Spleen (tissue), 13 donors: ENCODE measurements at places on chromosomes 3 and 15. TPM values are rescaled to one million over a fixed set of nuclear protein-coding genes. Genes with fewer than 3 reads are reported as not detected.

MAP1A gene
- total RNA-seq = 2.3 TPM

- H3K27ac ChIP-seq = peak within 1 kb of the TSS; percentile 97
- DNase-seq = peak; percentile 93
- no peaks in the 10 kb centered on the region for H3K36me3 ChIP-seq
- peaks cover 23% of the 10 kb centered on the region for H3K4me1 ChIP-seq
These were observed at the start of gene BBX for GRCh38 chr3:107522510-107523288. TSS of gene BBX (plus strand) at chr3:107522962. CDS start at chr3:107710461, 187,499 bp downstream.

- no peak for DNase-seq
- no peak overlapping the region for H3K27ac ChIP-seq
- H3K4me3 ChIP-seq = no peak overlapping the region
- H3K27me3 ChIP-seq = no peaks in the 10 kb centered on the region
- no peaks in the 10 kb centered on the region for H3K36me3 ChIP-seq
These were observed 11.4 kb downstream of the FAM107A start for GRCh38 chr3:58565621-58566397.

GRCh38 chr3:156862338-156862737 is 36.2 kb downstream of the LEKR1 start:
- H3K4me3 ChIP-seq = no peak overlapping the region
- no peaks in the 10 kb centered on the region for H3K27me3 ChIP-seq
- no peaks in the 10 kb centered on the region for H3K36me3 ChIP-seq
- peaks cover 4% of the 10 kb centered on the region for H3K4me1 ChIP-seq
- no peak for DNase-seq
- no peak overlapping the region for H3K27ac ChIP-seq

DNA sequence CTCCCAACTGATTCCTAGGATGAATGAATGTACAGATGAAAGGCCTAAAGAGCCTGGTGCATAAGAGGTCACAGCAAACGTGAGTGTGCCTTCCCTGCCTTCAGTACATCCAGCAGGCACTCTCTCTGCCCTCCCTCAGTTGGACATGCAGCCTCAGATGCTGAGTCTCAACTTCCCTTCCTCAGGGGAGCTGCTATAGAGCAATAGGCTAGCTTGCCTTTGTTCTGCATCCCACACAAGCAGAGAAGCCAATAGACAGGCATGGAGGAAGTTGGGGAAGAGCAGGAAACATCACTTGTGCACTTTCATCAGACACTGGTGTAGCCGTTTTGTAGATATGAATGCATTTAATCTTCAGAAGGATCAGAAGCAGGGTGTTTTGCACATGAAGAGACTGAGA is 147.5 kb upstream of the THBS1 start:
- H3K27me3 ChIP-seq = peaks cover 31% of the 10 kb centered on the region
- H3K36me3 ChIP-seq = no peaks in the 10 kb centered on the region
- DNase-seq = no peak
- no peak overlapping the region for H3K4me3 ChIP-seq
- H3K4me1 ChIP-seq = peaks cover 12% of the 10 kb centered on the region

DNA sequence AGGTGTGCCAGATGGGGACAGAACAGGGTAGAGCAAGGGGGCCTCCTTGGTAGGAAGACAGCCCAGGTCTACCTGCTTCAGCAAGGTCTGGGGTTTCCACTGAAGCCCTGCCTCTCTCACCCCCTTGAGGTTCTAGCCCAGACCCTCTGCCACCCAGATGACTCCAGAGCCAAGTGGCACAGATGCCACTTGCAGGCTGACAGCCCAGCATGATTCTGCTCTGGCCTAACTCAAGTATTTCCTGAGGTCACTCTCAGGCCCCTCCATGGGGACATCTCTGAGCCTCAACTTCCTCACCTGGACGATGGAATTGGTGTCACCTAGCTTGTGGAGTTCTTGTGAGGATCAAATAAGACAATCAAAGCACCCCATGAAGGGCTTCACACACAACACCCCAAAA is 23.9 kb downstream of the PLXNB1 start:
- no peaks in the 10 kb centered on the region for H3K36me3 ChIP-seq
- H3K27me3 ChIP-seq = no peaks in the 10 kb centered on the region
- H3K4me3 ChIP-seq = no peak overlapping the region

BRK1 gene
- total RNA-seq = 90.2 TPM

- no peak overlapping the region for H3K27ac ChIP-seq
- H3K4me1 ChIP-seq = no peaks in the 10 kb centered on the region
- DNase-seq = no peak
- H3K4me3 ChIP-seq = no peak overlapping the region
- H3K36me3 ChIP-seq = no peaks in the 10 kb centered on the region
These were observed 781.6 kb upstream of the CFAP20DC start for GRCh38 chr3:59831394-59831793.

GRCh38 chr3:149688122-149688757 is 30.4 kb upstream of the WWTR1 start:
- H3K27me3 ChIP-seq = no peaks in the 10 kb centered on the region
- no peak overlapping the region for H3K4me3 ChIP-seq
- H3K4me1 ChIP-seq = no peaks in the 10 kb centered on the region
- no peaks in the 10 kb centered on the region for H3K36me3 ChIP-seq

GRCh38 chr3:159130108-159130507 is 328.3 kb downstream of the MFSD1 start:
- H3K36me3 ChIP-seq = no peaks in the 10 kb centered on the region
- no peaks in the 10 kb centered on the region for H3K4me1 ChIP-seq
- H3K4me3 ChIP-seq = no peak overlapping the region

GRCh38 chr3:120559242-120560061 is 36.7 kb upstream of the NDUFB4 start:
- peak overlapping the region; percentile 16 for H3K4me3 ChIP-seq
- peaks cover 50% of the 10 kb centered on the region for H3K4me1 ChIP-seq
- no peaks in the 10 kb centered on the region for H3K36me3 ChIP-seq

- peak overlapping the region; percentile 93 for H3K27ac ChIP-seq
- H3K36me3 ChIP-seq = no peaks in the 10 kb centered on the region
- peaks cover 28% of the 10 kb centered on the region for H3K4me1 ChIP-seq
- peaks cover 4% of the 10 kb centered on the region for H3K27me3 ChIP-seq
- DNase-seq = no peak
These were observed 639 bp downstream of the SPICE1 start for GRCh38 chr3:113514265-113514769.

GRCh38 chr3:184440151-184440550 is 60.3 kb downstream of the CHRD start:
- no peaks in the 10 kb centered on the region for H3K36me3 ChIP-seq
- H3K27me3 ChIP-seq = no peaks in the 10 kb centered on the region
- no peak overlapping the region for H3K27ac ChIP-seq
- H3K4me1 ChIP-seq = no peaks in the 10 kb centered on the region
- no peak overlapping the region for H3K4me3 ChIP-seq

DNA sequence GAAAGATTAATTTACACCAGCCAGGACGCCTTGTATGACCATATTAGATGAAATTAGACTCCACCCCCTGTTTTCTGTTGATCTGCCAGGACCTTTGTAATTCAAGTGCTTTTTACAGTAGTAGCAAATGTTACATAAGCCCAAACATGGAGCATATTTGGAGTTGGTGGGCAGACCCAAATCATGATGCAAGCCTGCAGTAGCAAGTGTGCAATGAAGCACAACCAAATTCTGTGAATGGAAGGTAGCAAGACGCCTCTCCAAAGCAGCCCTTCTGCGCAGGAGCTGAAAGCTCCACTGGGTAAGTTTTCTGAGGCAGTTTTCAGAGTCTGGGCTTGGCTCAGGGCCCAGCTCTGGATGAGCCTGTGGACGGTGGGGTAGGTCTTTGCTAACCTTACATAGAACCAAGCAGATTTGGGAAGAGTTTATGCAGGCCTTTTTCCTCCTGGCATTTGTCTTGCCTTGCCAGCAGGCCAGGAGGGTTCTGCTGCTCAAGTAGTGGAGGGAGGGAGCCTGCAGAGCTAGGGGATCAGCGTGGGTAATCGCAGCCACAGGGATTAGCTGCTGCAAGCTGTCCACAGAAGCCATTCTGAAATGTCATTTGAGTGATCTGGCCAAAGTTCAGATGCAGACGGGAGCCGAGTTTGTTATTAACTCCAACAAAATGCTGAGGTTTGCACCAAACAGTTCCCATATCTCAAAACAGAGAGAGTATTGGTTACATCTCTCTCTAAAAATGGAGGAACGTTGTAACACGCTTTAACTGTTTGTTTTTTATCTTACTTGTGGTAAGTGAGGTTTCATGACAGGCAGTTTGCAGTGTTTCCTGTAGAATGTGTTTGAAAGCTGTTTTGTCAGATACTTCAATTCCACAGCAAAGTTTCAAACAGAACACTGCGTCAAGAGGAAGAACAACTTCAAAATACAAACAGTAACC is 55.4 kb downstream of the PSMD6 start:
- peak overlapping the region; percentile 29 for H3K4me3 ChIP-seq
- peak; percentile 80 for DNase-seq
- H3K4me1 ChIP-seq = peaks cover 66% of the 10 kb centered on the region

DNA sequence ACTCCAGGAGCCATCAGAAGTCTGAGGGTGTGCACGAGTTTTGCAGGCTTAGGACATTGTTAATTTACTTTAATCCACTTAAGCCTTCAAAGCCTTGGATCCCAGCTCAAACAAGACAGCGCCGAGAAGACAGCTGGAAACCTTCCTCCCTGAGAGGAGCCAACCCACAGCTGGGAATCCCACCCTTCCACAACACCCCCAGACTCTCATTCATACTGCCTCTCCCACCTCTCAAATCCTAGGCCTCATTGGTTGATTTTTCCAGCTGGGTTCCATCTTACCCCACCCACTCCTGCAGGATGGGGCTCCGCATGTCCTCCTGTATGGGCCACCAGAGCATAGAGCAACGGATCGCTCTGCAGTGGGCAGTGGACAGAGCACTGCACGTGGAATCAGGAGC is 80.4 kb downstream of the SEMA5B start:
- H3K4me3 ChIP-seq = no peak overlapping the region
- no peak overlapping the region for H3K27ac ChIP-seq
- no peak for DNase-seq
- H3K27me3 ChIP-seq = no peaks in the 10 kb centered on the region
- H3K36me3 ChIP-seq = no peaks in the 10 kb centered on the region

DNA sequence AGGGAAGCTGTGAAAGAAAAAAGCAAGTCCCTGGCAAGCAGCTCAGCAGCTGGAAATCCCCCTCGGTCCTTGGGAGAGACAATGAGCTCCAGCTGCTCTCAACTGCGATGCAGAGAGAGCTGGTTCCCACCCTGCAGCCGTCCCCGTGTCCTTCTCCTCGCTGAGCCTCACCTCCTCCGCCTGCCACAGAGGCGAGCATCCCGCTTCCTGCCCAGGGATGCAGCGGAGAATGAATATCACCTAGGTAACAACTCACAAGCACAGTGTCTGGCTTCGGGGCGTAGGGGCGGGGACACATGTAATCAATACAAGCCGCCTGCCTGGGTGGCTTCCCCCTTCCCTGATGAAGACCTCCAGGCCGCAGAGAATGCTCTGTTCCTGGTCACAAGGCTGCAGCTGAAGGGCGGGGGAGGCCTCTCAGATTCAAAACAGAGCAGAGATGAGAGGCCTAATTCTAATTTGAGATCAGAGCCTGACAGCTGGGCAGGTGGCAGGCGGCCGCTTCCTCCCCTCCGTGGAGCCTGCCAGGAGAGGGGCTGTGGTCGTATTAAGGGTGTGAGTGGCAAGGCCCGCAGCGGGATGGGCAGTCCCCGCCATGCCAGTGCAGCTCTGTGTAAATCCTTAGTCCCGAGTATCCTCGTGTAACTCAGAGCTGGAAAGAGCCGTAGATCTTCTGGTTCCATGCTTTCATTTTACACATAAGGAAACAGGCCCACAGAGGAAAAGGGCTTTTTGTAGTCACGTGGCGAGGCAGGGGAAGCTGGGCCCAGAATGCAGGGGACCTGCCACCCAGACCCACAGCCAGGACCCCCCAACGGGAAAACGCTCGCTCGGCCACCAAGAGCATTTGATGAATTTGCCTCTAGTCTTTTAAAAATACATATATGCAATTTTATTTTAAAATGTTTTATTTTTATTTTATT is 24.3 kb downstream of the ZDHHC19 start:
- peaks cover 2% of the 10 kb centered on the region for H3K4me1 ChIP-seq
- H3K4me3 ChIP-seq = peak overlapping the region; percentile 6
- H3K36me3 ChIP-seq = no peaks in the 10 kb centered on the region
- no peak for DNase-seq

DNA sequence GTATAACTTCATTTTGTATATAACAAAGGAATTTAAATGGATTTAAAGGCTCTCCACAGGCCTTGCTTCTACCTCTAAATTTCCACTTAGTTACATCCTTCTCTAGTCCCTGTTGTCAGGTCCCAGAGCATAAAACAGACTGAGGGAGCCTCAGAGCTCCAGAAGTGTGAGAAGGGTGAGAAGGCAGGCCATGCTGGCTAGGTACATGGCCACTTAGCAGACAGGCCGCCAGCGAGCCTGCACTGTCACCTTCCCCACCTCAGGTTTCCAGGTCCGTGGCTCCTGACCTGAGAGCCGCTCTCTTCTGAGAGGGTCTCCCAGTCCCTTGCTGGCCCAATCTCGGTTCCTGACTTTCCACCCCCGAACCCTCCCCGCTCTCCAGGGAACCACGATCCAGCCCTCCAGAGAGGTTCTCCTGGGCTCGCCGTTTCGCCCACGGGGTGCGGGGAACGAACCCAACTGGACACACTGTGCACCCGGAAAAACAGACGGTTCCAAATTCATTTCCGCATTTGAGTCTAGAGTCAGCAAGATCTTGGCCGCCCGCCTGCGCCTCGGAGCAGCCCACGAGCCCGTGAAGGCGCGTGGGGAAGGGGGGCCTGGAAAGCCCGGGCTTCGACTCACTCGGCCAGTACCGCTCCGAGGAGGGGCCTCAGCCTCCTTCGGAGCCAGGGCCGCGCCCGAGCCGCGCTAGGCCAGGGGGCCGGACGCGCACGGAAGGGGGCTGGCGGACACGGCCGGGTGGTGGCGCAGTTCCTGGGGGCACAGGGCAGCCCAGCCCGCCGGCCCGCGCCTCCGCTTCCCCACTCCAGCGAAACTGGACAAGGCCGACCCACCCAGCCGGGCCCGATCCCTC is 16.7 kb upstream of the SOX2 start:
- no peaks in the 10 kb centered on the region for H3K36me3 ChIP-seq
- peak; percentile 71 for DNase-seq
- no peak overlapping the region for H3K27ac ChIP-seq
- H3K27me3 ChIP-seq = peaks cover 62% of the 10 kb centered on the region
- H3K4me1 ChIP-seq = peaks cover 17% of the 10 kb centered on the region

DNA sequence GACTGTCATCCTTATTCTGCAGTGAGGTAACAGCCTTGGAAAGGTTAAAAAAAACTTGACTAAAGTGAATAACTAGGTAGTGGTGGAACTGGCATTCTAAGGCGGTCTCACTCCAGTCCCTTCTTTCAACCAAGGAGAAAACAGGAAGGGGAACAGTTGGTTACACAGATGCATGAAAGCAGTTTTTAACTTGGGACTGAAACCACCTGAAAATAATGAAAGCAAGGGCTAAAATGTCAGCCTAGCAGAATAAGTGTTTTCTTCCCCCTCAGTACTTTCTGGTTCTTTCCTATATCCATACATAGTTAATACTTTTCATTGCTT is 748 bp upstream of the AVEN start:
- H3K27ac ChIP-seq = peak overlapping the region; percentile 92
- H3K36me3 ChIP-seq = no peaks in the 10 kb centered on the region
- H3K27me3 ChIP-seq = no peaks in the 10 kb centered on the region

- DNase-seq = no peak
- peaks cover 12% of the 10 kb centered on the region for H3K4me1 ChIP-seq
- H3K4me3 ChIP-seq = no peak overlapping the region
- peaks cover 5% of the 10 kb centered on the region for H3K27me3 ChIP-seq
These were observed 6.7 kb upstream of the NCEH1 start for GRCh38 chr3:172717493-172718088.

GPR149 gene
- not detected for total RNA-seq

ZNF197 gene
- 17.4 TPM for total RNA-seq

COL8A1 gene
- total RNA-seq = 3.1 TPM

- H3K4me3 ChIP-seq = no peak overlapping the region
- no peaks in the 10 kb centered on the region for H3K27me3 ChIP-seq
- no peaks in the 10 kb centered on the region for H3K36me3 ChIP-seq
- no peak for DNase-seq
These were observed 2.4 kb downstream of the TNNC1 start for GRCh38 chr3:52451237-52452083.
